ENCODE measurements at places on chromosomes 6 and 20.
A peak's percentile ranks its signal among the peaks of the same experiment; 100 is the strongest.

- no peak for DNase-seq
Measured at GRCh38 chr6:90485635-90486277, 101.1 kb downstream of the MAP3K7 start.

DNA sequence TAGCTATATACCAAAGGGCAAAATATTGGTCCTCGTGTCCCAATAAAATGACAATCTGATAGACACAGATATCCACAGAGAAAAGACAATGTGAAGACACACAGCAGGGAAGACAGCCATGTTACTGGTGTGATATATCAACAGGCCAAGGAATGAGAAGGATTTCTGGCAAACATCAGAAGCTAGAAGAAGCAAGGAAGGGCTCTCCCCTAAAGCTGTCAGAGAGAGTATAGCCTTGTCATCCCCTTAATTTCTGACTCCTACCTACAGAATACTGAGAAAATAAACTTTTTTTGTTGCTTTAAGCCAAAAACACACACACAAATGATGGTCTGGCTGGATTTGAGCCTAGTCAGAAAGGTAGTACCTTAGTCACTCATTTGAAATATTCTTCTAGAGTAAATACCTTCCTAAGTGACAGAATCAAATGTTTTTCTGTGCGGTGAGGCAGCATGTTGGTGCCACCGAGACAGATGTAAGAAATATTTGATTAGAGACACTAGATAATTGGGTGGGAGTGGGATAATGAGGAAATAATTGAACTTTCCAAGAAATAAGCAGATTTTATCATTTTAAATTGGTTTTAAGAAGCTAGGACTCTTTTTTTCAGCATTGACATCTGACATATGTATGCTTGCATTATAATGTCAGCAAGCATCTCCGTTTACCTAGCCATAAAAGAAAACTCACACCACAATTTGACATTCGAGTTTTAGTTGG lies 123.4 kb upstream of the TFAP2D start:
- DNase-seq = no peak

GRCh38 chr20:12153628-12154027 lies 235.9 kb downstream of the BTBD3 start:
- no peak for DNase-seq

- no peak for DNase-seq
Measured at GRCh38 chr6:89066940-89067646, 13.5 kb upstream of the PNRC1 start.

DNA sequence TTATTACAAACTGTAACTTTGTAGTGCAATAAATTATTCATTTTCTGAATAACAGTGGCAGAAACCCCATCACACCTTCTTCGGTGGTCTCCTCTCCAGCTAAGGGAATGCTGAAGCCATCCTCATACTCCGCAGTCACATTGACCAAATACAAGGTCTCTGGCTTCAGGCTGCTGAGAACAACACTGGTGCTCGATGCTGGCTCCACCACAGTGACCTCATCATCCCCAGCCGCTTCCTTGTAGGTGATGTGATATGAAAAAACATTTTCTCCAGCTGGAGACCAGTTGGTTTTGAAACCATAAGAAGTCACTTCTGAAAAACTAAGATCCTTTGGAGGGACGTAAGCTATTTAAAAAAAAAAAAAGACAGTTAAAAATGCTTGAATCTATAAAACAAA lies 25.0 kb downstream of the COL12A1 start:
- DNase-seq = no peak

DNA sequence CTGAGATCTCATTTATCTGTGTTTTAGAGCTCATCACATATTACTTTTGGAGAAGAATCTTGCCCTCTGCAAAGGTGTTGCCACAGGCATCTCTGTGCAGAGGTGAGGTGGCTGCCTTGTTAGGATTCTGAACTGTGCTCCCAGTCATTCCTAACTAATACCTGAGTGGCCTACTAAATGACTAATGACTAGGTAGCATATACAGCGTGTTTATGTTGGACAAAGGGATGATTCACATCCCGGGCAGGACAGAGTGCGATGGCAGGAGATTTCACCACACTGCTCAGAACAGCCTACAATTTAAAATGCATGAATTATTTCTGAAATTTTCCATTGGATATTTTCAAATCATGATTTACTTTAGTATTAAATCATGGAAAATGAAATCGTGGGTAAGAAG lies 23.1 kb upstream of the CGA start:
- DNase-seq = no peak

- no peak for DNase-seq
Measured at GRCh38 chr20:95215-95614, 7.7 kb downstream of the DEFB125 start.

DNA sequence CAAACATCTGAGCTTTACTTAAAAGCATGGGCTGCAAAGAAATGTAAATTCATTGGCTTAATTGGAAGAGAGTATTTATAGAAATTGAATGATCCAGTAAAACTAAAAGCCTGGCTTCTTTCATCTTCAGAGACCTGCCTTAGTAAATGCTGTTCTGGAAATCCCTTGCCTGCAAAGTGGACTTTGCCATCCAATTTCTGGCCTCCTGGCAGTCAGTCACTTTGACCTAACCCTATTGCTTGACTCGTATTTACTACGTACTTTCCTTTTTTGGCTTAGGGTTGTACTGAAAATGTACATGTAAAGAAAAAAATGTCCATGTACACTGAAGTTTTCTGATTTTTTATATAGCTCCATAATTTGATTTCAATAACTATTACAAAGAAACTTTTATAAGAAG lies 47.1 kb downstream of the E2F3 start:
- DNase-seq = no peak

- DNase-seq = no peak
Measured at GRCh38 chr20:54407459-54407858, 67.9 kb upstream of the DOK5 start.

- no peak for DNase-seq
Measured at GRCh38 chr20:43465625-43465943, 7.9 kb downstream of the SRSF6 start.

DNA sequence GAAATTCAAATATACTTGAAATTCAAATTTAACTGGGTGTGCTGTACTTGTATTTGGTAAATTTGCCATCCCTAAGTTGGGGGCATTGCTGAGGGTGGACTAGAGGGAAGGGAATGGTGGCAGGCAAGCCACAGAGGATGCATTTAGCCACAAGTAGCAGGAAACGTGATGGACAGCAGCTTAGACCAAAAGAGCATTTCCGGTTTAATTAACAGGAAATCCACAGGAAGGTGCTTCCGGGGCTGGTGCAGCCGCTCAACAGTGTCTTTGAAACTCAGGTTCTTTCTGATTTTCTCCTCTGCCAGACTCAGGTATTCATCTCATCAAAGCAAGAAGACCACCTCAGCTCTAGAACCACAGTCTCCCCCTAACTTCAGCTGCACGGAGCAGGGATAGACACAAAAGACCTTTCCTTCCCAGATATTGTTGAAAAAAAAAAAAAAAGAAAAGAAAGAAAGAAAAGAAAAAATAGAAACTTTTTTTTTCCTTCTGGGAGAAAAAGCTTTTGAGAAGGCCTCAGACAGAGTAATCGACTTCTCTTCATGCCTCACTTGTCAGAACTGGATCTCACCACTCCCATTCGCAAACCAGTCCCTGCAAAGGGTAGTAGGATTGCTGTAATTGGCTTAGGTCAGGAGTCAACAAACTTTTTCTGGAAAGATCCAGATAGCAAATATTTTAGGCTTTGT lies 8.0 kb upstream of the BCAS1 start:
- no peak for DNase-seq

DNA sequence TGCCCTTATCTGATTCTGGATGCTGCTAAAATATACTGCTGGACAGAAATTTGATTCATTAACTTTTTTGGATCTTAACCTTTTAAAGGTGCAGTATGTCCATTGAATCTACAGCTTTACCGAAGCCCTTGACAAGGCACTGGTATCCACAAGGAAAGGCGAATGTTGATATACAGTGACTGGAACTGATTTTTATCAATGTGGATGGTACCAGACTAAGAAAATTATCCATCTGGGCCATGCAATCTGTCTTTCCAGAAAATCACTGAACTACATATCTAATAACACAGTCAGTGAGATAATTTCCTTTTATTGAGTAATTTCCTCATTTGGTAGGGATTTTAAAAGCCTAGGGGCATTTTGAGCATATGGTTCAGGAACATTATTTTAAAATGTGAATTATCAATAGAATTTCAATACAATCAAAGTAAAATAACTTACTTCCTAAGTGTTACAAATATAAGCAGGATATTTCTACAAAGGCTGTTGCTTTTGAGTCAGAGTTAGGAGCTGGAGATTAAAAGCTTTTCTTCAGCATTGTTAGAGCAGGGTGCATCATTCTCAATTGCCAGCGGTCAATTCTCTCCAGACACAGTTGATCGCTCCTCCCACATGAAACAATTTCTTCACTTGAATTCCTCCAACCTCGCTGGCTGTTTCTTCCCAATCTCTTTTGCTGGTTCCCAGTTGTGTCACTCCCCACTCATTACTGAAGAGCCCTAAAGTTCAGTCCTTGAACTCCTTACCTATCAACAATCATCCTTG lies 585.3 kb upstream of the FLRT3 start:
- no peak for DNase-seq

DNA sequence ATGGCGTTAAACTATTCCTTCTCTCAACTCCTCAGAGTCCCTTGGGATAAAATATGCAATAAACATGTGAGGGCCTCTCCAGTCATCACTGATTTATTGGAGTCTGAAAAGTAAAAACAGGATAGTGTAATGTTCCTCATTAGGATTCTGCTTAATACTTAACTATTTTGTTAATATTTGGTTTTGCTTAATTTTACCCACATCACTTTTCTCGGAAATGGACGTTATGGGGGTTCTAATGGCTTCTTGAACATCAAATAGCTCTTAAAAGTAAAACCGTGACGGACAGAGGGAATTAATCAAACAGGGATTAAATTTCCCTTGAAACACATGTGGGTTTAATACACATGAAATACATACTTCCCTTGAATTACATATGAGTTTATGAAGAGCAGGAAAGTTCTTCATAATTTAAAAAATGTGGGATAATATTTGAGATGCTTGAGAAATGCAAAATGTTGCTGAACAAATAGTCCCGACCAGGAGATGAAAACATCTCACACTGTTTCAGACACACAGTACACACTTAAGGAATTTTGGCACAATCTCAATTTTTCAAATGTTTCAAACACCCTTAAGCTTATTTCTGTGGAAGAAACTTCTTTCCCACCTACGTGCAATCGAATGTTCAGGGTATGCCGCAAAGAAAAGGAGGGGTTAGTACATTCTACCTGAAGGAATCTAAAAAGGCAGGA lies 38.4 kb upstream of the EIF2S2 start:
- no peak for DNase-seq

DNA sequence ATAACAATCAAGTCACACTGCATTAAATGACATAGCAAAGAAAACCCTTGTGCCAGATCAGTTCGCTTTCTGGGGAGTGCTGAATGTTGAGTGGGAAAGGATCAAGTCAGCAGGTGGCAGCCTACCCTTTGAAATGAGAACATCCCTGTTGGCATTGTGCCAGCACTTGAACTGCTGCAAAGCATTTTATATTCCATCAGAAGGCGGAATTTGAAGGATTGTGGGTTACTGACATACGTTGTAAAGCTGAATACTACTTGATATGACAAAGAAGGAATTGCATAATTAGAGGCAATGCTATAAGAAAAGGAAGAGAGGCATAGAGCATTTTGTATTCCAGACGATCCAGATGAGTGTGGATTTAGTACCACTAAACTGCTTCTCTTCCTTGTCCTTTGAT lies 26.5 kb downstream of the BCKDHB start:
- peak; percentile 73 for DNase-seq

- no peak for DNase-seq
Measured at GRCh38 chr6:46505693-46506512, 14.7 kb upstream of the RCAN2 start.

DNA sequence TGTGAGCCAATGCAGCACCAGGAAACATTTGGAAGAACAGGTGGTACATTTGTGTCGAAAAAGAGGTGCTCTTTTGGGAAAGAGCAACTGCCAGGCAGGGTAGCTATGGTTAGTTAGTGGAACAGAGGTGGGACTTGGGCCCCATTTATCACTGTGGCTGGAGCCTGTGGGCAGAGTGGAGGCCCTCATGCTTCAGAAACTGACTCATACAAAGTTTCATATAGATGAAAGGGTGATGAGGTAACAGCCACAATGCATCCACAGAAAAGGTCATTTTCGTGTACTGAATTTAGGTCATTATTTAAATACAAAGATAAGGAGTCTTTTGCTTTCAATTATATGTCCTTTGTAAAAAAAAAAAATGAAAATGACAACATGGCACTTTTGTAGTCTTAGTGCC lies 76.4 kb upstream of the HS3ST5 start:
- DNase-seq = no peak

DNA sequence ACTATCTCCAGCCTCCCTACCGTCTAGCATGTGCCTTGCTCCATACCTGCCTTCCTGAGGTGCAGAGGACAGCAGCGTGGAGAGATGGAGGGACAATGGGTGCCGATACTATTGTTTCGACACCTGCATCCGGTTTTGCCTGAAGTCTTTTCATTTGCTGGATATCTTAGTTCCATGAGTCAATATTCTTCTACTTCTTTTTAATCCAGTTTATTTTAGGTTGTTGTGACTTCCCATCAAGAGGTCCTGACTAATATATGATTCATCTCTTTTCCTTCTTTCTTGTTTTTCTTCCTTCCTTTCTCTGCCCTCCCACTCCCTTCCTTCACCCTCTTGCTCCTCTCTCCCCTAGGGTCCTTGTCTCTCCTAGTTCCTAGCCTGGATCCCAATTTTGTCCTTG lies 91.4 kb downstream of the CDH26 start:
- no peak for DNase-seq

DNA sequence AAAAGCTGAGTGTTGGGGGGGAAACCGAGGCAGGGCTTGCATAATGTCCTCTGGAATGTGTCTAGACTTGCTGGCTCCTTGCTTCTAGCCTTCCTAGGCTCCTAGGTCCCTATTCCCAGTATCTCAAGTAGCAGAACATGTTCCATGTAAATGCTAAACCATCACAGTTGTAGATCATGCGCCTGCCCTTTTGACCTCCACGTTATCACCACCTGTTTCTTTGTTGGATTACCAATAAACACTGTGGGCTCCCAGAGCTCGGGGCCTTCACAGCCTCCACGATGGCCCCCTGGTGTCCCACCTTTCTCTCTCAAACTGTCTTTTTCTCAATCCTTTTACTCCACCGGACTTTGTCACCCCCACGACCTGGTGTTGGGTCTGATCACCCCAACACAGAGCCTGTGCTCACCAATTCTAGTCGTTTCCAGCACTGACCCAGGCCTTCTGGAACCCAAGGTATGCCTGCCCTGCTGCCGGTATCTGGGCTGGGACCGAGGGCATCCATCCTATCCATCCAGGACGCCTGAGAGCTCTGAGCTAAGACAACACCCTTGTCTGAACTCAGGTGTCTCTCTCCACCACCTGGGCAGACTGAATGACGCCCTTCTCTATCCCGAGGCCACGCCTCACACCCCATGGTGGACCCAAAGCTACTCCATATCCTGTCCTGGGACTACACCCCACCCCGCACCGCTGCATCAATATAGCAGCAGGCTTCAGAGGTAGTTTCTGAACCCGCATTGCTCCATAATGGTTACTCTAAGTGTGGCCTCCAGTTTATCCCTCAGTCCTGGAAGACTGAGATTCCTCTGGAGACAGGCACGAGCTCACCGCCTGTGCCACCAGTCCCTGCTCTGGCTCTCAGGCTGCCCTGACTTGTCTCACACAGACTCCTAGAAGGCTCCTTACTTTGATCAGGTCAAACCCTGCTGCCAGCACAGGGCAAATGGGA lies 9.3 kb upstream of the PRR18 start:
- no peak for DNase-seq

GRCh38 chr6:108836061-108836460 lies 12.2 kb upstream of the ARMC2 start:
- no peak for DNase-seq
